NCI-H1048 (cell line): ENCODE measurements at places on chromosomes 3 and 15.
A peak's percentile ranks its signal among the peaks of the same experiment; 100 is the strongest.

GRCh38 chr3:15367059-15367458, 34.7 kb upstream of the SH3BP5 start:
- no peak for DNase-seq

- DNase-seq, result no peak
Observed at GRCh38 chr3:131421301-131421700, 39.7 kb downstream of the NUDT16 start.

DNA sequence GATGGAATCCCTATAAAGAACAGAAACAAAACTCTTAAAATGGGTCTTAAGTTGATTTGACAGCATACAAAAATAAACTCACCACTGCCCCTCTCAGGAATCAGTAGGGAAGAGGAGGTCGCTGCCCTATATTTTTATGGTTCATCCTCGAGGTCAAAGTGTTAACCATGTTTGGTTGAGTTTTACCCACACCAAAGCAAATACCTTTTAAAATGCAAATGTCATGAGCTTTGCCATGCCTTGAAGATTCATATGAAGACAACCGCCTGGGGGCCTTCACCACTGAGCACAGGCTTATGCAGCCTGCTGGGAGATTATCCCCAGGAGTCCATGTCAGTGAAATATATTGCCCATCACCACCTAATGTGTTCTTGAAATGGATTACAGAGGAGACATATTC, 66.1 kb downstream of the GLB1 start:
- no peak for DNase-seq

GRCh38 chr3:70740872-70741271, 428.4 kb upstream of the MDFIC2 start:
- DNase-seq, result no peak

DNA sequence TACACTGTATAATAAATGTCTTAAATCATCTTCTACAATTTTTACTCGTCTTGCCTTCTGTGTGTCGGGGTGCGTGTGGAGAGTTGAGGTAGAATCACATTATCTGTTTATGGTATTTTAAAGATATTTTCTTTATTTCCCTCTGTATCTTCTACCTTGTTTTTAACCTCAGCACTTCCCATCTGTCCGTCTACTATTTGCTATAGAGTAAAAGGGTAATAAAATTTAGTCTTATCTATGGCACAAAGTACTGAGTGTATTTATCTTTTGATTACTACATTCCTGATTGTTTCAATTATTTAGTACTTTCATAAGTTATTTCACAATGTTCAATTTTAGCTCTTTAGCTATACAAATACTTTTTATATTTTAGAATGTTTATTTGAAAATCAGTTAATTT, 62.2 kb downstream of the TRPC1 start:
- DNase-seq, result no peak

- no peak for DNase-seq
Observed at GRCh38 chr15:56098195-56098863, 104.9 kb upstream of the NEDD4 start.

DNA sequence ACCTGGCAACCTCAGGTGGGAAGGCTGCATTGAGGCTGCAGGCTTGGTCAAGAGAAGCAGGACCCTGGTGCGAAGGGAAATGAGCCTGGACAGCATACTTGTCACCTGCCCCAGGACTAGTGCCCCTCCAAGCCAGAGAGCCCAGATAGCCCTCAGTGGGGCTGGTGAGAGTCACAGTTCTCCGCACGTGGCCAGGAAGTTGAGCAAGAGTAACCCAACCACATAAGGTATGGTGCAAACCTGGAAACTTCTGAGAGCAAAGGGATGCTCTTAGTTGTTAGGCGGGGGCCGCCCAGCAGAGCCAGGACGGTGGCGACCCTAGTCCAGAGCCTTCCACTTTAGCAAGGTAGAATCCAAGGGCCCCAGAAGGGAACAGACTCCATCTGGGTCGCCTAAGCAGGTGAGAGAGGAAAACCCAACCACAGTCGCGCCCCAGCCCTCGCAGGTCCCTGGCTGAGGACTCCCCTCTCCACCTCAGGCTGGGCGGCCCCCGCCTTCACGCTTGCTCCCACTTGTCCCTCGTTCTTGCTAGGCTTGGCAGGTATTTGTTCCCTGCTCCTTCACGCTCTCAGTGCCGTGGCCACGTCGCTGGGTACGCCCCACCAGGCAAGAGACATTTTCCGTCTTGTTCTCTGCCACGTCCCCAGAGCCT, 1.1 kb upstream of the VPS18 start:
- no peak for DNase-seq

GRCh38 chr3:15064835-15065549, at the start of gene MRPS25:
MRPS25 (minus strand) TSS chr3:15065315; CDS start chr3:15065194, 121 bp downstream.
- DNase-seq, result peak; percentile 72

GRCh38 chr3:171258316-171258715, 201.9 kb downstream of the TNIK start:
- DNase-seq, result no peak

- DNase-seq, result no peak
Observed at GRCh38 chr3:171347301-171348039, 112.7 kb downstream of the TNIK start.

DNA sequence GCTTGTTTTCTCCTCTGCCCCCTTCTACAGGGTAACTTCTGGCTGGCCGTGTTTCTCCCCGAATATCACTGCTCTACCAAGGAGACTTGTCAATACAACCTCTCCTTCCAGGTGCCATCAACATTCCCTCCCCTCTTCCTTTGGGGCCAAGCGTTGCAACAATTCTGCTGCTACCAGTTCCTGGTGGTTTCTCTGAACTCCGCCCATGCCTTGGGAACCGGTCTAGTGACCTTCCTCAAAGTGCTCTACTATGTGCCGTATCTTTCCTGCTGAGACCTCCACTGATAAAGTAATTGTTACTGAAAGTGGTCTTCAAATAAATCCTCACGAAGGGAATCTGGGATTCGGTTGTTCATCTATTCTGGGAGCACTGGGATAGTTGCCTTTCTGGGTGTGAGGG, 26.2 kb downstream of the PCSK6 start:
- no peak for DNase-seq

DNA sequence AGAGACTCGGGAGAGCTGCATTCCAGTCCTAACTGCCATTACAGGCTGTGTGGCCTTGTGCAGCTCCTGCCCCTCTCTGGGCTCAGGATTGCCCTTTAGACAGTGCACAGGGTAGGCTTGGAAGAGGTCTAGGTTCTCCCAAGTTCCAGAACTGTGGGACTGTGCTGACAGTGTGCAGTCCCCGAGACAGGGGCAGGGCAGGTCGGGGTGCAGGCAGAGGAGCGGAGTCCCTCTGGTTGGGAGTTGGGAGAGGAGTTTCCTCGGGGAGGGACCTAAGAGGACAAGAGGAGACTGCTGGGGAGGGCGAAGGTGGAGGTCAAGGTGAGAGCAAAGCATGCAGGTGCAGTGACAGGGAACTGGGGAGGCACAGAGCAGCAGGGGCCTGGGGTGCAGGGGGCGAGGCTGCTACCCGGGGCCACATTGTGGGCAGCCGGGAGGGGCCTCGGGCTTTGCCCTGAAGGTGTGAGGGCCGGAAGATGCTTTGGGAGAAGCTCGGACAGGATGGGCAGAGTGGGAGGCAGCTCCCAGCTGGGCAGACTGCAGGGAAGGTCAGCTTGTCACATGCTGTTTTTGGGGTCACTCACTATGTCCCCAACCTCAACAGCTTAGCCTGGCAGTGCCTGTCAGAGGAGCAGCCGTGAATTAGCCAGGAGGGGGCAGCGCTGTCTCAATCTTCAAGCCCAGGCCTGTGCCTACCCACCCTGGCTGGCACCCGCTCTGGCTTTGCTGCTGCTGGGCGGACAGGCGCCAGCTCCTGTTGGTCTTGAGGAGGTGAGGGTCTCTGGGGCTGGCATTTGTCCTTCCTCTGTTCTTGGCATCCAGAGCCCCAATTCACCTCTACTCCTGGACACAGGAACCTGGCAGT, 15.4 kb upstream of the CSPG4 start:
- no peak for DNase-seq

DNA sequence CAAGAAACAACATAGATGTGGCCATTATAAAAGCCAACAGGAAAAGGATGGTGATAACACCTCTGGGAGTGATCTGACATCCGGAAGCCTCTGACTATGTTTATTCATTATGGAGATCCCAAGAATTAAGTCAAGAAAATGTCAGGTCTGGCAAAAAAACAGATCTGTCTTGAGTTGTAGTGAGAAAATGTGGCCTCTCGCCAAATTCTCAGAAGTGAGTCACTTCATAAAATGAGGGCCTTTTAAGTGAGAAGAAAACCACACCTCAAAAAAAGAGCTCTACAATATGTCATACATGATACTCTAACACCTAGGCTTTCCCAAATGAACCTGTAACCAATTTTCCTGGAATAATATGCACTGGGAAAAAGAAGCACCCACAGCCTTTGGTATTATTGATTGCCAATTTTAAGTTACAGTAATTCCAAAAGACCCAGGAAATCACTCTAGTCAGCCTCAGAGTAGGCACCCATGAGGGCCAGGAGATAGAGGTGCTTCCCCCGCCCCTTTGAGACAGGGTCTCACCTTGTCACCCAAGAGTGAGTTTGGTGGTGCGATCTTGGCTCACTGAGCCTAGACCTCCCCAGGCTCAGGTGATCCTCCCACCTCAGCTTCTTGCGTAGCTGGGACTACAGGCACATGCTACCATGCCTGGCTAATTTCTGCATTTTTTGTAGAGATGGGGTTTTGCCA, 38.0 kb downstream of the CCR3 start:
- no peak for DNase-seq

- DNase-seq, result no peak
Observed at GRCh38 chr15:60720493-60721256, 241.7 kb upstream of the ICE2 start.

- DNase-seq, result no peak
Observed at GRCh38 chr15:54307252-54307902, 329.1 kb downstream of the UNC13C start.

- DNase-seq, result no peak
Observed at GRCh38 chr3:39780352-39780751, 29.1 kb upstream of the MYRIP start.

GRCh38 chr3:81352867-81353266, 408.6 kb downstream of the GBE1 start:
- peak; percentile 64 for DNase-seq
